Sigmoid colon (tissue), 7 donors: ENCODE measurements at places on chromosomes 2 and 18. TPM values are rescaled to one million over a fixed set of nuclear protein-coding genes. Genes with fewer than 3 reads are reported as not detected.
A peak's percentile ranks its signal among the peaks of the same experiment; 100 is the strongest.

The SKA1 gene
- polyA plus RNA-seq, result not detected

The FSIP2 gene
- polyA plus RNA-seq, result 3.6 TPM

The SH3BP4 gene
- 4.8 TPM for polyA plus RNA-seq

DNA sequence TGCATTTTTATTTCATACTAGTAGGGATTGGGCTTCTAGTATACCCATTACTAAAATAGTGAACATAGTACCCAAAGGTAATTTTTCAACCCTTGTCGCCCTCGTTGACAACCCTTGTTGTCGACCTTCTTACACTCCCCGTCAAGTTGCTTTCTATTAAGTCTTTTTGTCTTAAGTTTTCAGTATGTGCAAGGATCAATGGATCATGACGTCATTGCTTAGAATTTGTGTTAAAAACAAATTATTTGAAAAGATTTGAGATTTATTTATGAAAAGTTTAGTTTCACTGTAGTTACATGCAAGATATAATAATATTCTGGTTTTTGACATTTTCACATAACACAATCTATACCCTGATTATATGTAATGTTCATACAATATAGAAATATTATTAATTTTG, 110.4 kb downstream of the CBLN2 start:
- DNase-seq, result no peak

DNA sequence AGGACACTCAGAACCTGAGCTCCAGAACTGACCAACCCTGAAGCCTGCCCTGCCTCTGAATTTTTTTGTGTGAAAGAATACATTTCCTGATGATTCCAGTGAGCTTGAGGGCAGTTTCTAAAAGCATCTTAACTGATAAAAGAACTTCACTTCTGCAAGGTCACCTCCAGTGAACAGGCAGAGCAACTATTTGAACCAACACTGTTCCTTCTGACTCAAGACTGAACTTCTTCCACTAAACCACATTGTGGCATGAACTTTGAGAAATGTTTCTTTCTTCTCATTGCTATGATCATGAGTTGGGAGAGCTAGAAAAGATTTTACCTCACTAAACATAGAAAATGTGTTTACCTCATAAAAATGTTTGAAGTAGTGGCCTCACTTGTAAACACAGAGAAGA, 83.8 kb upstream of the SERTAD2 start:
- DNase-seq, result no peak

GRCh38 chr2:69372767-69373166, 14.3 kb downstream of the GFPT1 start:
- DNase-seq, result no peak

DNA sequence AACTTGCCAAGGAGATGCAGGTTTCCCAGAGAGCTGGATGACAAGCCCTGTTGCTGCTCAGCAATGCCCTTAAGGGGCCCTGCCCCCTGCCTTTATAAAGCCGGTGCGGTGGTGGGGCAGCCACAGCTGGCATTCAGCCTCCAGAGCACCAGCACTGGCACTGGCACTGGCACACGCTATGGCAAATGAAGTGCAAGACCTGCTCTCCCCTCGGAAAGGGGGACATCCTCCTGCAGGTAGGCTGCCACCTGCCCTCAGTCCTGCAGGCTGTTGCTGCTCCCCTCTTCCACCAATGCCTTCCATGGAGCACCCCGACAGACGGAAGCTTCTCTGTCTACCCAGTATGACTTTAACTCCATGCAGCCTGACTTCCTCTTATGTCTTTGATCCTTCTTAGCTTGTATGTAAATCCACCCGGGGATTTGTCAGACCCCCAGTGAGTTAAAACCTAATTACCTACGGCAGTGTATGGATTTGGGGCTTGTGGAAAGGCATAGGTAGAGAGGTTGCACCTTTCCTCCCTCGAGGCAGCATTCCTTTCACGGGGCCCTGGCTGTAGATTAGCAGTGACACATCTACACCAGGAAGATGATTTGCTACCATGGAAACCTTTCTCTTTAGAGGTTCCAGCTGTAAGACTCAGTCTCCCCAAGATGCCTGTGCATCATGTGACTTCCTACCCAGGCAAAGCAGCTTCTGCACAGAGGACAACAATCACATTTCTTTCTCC, at the start of gene DAPL1:
TSS of gene DAPL1 (plus strand) at position 123 of the 730 bp plus-strand sequence. CDS start at position 179, 56 bp downstream.
- no peak for DNase-seq

DNA sequence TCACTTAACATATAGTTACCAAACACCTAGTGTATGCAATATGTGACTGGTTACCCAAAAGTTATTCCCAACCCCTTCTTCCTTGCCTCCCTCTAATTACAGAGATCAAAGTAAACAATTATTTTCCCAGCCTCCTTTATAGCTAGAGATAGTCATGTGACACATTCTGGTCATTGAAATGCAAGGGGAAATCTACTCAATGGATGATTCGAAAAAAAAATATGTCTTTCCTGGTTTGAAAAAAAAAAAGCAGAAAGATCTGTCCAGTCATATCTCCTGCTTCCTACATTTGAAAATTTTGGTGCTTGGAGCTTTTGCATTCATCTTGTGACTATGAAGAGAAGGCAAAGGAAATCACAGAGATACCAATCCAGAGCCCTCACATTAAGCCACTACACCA, 27.6 kb upstream of the UGP2 start:
- no peak for DNase-seq

DNA sequence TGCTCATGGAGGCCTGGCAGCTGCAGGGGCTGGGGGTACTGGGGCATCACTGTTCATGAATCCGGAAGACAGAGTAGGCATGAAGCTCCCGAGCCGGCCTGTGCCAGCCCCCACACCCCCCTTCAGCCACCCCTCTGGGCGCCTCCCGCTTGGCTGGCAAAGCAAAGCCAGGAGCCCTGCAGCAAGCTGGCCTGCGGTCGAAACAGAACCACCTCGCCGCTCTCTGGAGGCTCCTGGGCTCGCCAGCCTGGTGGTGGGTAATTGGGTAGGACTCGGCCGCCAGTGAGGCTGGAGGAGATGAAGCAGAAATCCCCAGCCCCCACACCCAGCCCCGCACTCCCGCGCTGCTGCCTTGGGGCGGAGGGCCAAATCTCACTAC, 70.9 kb upstream of the GPC1 start:
- no peak for DNase-seq

DNA sequence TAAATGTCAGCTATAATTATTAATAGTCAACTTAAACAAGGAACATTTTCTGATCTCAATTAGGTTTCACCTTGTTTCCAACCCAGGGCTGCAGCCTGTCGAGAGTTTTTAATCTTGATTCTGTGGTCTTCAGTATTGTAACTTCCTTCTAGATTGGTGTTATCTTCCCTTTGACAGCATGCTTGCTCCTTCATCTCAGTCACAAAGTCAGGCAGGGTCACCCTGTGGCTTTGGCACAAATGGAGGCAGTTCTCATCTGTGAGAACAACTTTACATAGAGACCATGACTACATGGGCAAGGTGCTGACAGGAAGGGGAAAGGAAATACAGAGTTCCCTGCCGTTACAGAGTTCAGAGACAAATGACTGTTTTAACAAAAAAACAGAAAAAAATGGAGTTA, 50.5 kb downstream of the HNRNPLL start:
- DNase-seq, result no peak

DNA sequence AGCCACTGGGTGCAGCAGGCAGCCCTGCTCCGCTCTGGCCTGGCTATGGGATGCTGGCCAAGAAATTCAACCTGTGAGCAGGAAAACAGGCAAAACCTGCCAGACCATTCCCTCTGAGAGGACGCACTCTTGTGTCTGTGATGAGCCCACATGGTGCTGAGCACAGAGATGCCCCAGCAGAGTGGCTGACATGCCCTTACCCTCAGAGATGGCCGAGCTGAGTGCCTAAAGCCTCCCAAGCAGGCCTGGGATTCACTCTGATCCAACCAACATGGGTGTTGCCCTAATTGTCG, 34.3 kb upstream of the TAF1B start:
- DNase-seq, result peak; percentile 46

GRCh38 chr18:62280786-62281185, 44.3 kb upstream of the TNFRSF11A start:
- no peak for DNase-seq

DNA sequence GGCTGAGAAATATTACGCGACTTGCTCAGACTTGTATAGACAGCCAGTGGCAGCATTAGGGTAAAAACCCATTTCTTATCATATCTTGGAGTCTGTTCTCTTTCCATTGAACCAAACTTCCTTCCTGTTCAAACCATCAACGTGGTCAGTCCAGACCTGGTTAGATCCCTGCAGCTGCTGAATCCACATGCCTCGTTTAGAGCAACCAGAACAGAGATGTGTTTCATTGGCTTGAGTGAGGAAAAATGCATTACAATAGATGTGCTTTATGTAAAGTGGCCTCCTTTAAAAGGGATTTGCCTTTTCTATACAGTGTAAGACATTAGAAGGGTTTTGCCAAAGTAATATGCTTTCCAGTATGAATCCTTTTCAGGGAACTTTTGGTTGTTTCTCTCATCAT, 232.4 kb downstream of the MEIS1 start:
- no peak for DNase-seq

DNA sequence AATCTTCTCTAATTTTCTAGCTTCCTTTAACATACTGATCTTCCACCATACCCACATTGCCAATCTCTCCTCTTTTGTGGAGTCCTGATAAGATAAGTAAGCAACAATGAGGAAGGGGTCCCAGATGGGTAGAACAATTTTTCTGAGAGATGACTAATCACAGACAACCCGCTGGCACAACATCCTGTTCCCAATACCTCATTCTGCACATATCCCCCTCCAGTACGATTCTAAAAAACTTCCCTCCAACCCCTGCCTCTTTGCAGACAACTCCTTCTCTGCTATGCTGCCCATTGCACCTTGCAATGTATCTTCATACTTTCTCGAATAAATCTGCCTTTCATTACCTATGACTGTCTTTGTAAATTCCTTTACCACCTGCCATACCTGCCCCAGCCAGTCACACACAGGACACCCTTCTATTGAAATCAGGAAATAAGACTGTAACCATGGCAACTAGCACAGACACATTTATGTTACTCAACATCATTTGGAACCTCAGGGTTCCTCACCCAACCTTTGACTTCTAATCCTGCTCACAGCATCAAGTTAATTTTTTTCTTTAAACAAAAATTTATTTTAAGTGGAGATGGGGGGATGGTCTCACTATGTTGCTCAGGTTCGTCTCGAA, 7.4 kb upstream of the EXOC6B start:
- DNase-seq, result no peak

- no peak for DNase-seq
These were observed 679.5 kb downstream of the KCNJ3 start for GRCh38 chr2:155377931-155378444.

GRCh38 chr2:105919826-105920225, 175.1 kb downstream of the NCK2 start:
- no peak for DNase-seq

- DNase-seq, result no peak
These were observed 651 bp downstream of the KCNK3 start for GRCh38 chr2:26692897-26693849.

GRCh38 chr18:10863026-10863425, 286.3 kb downstream of the PIEZO2 start:
- DNase-seq, result no peak

- DNase-seq, result peak; percentile 65
These were observed 87.0 kb downstream of the HDAC4 start for GRCh38 chr2:239313776-239314175.

- peak; percentile 42 for DNase-seq
These were observed 22.0 kb downstream of the GPC1 start for GRCh38 chr2:240457223-240458043.

DNA sequence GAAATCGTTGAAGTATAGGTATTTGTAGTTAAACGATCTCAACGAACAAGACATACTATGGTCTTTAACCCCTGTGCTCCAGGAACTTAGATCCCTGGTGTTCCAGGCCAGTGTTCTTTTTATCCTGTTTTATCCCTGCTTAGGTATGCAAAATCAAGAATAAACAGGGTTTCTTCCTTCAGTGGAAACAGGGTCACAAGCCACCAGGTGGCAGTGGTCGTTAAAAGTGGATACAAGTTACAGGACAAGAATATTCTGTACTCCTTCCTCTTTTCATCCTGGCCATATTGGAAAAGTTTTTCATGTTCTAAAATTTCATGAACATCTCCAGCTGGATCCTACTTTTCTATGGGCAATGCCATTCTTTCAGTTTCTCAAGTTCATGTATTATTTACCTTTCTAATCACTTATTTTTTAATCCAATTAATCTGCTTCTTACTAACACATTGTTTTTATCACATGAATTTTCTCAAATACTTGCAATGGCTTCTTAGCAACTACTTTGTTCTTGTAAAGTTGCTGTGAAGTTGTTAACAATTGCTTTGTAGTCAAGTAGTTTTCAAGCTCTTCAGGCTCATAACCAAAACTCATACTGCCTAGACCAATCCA, 16.4 kb upstream of the HNMT start:
- DNase-seq, result peak; percentile 74

- no peak for DNase-seq
These were observed 1.5 kb downstream of the LTBP1 start for GRCh38 chr2:32948266-32948665.

DNA sequence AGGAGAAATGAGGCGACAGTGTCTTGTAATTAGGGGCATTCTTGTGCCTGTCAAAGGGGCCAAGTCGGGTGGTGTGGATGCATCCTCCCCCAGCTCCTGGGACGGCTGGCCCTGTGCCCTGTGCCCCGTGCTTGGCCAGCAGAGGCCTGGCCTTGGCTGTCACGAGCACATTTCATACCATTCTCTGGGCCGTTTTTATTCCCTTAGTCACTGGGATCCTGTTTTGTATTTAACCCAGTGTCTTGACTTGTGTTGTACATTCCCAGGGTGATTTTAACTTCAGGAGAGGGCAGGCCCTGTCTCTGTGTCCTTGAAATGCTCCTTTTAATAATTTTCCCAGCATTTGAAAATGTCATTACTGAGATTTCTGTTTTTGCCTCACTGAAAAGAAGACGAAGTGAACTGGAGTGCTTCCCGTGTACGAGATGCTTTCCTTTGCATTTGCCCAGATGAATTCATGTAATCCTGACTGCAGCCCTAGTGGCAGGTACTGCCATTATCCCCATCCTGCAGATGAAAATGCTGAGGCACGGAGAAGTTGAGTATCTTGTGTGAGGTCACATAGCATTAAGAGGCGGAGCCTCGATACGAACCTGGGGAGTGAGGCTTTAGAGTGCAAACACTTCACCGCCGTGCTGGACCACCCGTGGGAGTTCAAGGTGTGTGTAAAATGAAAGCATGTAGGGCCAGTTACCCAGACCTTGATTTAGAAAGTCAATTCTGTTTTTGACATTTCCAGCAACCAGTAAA, 57.0 kb downstream of the SH3RF3 start:
- peak; percentile 88 for DNase-seq
